Stimulated activated CD8-positive, alpha-beta memory T cell treated with anti-CD3 and anti-CD28 coated beads, Interleukin-2, amount 100 ng/mL, for 1 hour (primary cell): ENCODE measurements at places on chromosomes 12 and 14.

DNA sequence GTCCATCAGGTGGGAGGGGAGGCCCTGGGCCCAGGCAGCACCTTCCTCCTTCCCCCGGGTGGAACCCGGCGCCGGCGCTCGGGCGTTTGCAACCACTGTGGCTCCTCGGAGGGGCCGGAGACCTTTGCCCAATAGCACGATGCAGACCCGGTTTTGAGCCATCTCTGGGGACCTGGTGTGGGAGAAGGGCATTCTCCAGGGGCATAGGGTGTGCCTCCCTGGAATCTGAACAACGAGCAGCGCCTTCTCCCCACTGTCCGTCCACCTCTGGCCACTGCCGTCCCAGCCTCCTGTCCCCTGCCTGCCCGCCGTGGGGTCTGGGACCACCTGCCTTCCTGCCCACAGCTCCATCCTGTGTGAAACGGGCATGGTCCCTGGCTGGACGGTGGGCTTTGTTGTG lies 12.5 kb downstream of the ZFYVE21 start:
- DNase-seq, result no peak

DNA sequence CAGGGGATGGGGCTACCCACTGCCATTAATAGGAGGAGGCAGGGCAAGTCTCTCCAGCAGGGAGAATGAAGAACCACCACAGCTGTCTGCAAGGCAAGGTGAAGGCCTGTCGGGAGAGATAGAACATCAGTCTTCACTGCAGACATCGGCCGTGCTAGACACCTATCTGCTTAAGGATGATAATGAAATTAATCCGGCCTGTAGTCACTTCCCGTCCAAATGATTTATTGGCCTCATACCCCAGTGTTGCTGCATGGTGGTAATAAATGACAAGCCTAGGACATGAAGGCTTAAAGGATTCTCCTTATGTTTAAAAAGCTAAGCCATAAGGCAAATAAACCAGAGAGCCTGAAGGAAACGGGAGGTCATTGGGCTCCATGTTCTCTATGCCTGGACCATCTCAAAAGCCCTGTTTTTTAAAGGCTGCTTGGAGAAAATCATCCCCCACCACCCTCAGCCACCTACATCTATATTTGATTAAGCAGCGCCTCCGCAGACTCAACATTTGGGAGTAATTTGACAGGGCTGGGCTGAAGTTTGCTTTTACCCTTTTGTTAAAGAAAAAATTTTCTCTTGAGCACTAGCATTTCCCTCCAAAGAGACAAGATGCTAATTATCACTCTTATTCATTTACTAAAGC lies 137.7 kb downstream of the PLXNC1 start:
- DNase-seq, result no peak

- DNase-seq, result no peak
Measured at GRCh38 chr12:6450869-6451347, 934 bp upstream of the TAPBPL start.

DNA sequence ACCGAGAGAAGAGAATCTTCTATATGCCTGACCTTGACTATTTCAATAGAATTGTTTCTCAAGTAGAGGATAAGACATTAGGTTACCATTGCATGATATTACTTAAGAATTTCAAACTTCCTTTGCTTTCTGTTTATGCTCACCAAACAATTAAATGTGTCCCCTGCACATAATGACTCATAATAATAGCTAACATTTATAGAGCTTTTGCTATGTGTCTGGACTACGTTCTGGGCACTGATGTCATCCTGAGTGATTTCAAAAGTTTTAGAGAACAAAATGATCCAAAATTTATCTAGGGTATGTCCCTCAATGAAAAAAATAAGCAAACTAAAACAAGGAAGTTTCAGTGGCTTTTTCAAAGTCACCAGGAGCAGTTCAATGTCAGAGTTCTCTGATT lies 38.8 kb downstream of the SLC15A5 start:
- DNase-seq, result no peak

DNA sequence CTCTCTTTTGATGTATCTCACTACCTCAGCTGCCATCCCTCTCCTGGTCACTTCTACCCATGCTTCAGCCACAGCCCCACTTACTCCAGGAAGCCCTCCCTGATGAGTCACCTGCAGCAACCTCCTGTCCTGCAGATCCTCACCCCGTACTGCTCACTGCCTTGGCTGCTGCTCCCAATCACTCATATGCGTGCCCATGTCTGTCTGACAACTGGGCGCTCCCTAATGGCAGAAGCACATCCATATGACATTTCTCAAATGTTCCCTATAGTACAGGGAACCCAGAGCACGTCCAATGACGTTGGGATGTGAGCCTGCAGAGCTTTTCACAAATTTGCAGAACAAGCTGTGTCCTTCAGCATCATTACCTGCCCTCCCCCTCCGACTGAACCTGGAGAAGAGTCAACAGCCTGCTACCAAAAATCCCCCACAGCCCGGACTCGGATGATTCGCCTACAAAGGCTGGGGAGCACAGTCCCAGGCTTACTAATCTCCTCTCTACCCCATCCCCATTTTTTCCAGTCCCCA lies 90.0 kb downstream of the SINHCAF start:
- DNase-seq, result no peak

GRCh38 chr12:118420673-118421072 lies 44.3 kb downstream of the SUDS3 start:
- no peak for DNase-seq

DNA sequence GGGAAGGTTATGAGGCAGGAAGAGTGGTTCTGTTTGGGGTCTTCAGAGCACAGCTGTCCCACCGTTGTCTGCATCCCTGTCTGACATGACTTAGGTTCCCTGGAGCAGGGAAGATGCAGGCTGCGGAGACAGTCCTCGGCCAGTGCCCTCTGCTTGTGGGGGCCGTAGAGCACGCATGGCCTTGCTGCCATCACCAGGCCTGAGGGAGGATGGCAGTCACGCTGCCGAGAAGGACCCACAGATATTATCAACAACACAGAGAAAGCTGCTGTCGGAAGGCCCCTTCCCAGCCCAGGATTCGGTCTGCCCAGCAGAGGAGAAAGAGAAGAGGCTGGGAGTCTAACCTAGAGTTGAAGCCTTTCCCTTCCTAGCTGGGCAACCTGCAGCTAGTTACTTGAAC lies 35.0 kb downstream of the ERH start:
- no peak for DNase-seq

GRCh38 chr14:56145965-56146364 lies 27.8 kb downstream of the PELI2 start:
- no peak for DNase-seq

DNA sequence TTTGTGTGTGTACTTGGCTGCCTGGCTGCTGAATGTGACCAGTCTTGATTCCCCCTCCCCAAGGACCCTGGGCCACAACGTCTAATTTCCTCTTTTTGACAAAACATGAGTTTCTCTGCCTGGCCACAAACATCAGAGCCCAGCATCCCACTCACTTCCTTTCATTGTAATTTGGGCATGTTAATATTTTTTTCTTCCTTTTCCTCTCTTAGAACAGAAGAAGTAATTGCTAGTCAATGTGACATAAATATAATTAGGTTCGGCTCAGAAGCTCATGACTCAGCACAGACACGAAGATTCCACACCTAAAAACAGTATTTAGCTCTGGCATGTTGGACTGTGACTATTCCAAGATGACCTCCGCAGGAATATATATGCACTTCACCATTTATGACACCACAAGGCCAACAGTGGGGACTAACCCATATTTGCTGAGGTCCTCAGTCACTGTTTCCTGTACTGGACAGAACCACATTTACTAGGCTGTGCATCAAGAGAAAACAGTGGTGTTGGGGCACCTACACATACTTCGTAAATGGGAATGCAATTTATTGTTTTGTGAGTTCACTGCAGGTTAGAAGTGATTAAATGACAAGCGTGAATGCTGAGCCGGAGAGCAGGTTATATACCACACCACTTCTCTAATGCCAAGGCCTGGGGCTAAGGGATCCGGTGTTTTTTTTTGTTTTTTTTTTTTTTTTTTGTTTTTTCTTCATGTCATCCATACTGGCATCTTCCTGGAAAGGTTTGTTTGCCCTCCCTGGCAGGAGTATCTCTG lies 4.2 kb downstream of the GSG1 start:
- no peak for DNase-seq

DNA sequence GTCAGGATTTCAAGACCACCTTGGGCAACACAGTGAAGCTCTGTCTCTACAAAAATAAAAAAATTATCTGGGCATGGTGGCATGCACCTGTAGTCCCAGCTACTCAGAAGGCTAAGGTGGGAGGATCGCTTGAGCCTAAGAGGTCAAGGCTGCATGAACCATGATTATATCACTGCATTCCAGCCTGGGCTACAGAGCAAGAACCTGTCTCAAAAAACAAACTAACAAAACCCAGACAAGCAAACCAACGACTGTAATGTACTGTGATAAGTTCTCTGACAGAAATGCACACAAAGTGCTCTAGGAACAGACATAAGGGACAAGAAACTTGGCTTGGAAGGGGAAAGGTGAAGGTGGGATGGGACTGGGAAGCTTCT lies 22.4 kb downstream of the ENTPD5 start:
- DNase-seq, result no peak

GRCh38 chr12:94080341-94081009 lies 67.9 kb upstream of the PLXNC1 start:
- no peak for DNase-seq

DNA sequence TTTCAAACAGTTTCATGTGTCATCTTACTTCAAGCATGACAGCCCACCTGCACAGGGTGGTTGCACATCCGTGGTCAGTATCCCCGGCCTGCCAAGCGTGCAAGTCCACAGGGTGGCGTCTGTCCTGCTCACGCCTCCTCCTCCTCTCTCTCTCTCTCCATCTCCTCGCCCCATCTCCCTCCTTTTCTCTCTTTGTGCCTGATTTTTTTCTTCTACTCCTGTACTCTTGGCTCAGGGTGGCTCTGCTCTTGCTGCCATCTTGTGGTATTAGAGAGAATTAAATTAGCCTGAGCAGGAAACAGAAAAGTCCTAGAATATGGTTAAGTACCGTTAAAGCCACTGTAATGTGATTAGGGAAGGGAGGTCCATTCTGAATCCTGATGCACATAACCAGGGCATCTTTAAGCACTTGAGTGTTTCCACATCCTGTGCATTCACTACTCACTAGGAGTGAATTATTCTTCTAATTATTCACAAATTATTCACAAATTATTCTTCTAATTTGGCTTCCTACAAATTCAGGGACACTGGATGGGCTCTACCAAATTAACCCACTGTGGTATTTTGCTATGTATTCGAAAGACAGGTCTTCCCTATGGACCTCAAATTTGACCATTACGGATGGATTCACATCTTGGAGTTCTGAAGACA lies 25.5 kb upstream of the DTX1 start:
- DNase-seq, result no peak

- peak; percentile 68 for DNase-seq
Measured at GRCh38 chr14:101731187-101732080, 30.1 kb upstream of the PPP2R5C start.
